ENCODE measurements at places on chromosomes 7 and 10.
A peak's percentile ranks its signal among the peaks of the same experiment; 100 is the strongest.

DNA sequence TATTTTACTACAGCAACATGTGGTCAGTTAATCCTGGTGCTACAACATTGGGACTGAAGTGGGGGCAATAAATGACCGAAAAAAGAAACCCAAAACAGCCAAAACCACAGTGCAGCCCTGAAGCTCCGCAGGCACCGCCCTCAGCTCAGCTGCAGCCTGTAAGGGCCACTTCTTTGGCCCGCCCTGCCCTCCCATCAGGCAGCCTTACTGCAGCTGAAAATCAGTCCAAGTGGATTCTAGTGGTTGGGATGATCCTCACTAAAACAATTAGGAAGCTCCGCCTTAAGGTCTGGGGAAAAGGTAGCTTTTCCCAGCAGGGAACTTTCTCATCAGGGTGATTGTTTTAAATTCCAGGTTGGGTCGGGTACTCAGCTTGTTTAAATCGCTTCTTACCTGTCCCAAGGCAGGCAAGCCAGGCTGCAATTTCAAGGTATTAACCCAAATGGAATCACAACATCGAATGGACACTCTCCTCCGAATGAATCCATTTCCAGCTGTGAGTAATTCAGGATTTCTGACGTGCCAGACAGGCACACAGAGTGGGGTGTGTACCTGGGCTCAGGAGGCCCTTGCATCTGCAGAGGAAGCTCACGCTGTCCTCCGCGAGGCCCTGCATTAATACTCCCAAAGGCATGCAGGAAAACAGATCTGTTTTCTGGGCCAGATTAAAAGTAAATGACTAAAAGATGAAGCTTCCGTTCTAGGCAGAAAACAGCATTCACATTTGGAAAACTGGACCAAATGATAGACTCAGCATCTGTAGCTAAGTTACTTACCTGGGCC, 104.3 kb downstream of the CREB5 start:
- DNase-seq: no peak

DNA sequence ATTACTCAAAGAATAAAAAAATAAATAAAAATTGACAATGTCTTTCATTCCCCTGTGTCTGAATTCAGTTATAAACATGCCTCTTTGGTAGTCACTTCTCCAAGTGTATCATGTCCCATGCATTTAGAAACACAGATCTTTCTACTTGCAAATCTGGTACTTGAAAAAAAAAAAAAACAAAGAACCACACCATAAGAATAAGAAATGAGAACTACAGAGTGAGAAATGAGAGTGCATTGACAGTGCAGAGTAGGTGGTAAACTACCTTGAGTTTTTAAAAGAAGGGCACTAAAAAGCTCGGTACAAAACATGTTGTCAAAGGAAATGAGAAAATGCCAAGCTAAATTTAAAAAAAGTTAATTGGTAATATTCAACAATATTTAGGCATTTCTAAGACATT, 123.0 kb downstream of the GPR85 start:
- no peak for DNase-seq

GRCh38 chr10:75294031-75294437, 58.3 kb upstream of the COMTD1 start:
- no peak for DNase-seq

GRCh38 chr10:48331436-48331835, 25.0 kb downstream of the MAPK8 start:
- DNase-seq: no peak

DNA sequence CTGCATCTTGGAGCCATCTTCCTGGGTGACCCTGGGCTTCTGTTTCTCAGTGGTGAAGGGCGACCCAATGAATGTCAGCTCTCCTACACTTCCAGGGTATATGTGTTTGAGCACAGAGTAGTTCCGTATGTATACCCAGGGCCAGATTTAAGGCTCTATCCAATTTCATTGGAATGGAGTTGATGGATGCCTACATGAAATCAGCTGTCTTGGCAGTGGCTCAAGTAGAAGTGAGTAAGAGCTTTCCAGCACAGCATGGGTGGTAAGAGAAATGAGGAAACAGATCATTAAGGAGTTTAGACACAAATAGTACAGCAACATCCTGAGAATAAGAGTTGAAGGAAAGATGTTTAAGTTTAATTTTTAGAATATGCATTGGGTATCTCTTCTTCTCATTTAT, 433.0 kb downstream of the PAXIP1 start:
- DNase-seq: no peak

DNA sequence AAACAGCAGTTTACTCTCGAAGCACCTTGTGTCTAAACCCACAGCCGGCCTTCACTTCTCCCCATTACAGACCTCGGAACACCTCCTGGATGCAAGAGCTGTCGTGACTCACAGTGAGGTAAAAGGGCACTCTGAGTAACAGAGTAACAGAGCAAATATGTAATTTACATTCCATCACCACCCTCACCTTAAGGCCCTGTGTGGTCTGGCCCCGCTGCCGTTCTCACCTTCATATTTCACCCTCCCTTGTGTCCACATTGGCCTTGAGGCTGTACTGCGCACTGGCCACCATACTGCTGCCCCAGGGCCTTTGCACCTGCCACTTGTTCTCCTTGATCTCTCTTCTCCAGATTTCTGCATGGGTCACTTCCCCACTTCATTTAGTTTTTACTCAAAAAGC, 12.6 kb downstream of the FFAR4 start:
- no peak for DNase-seq

DNA sequence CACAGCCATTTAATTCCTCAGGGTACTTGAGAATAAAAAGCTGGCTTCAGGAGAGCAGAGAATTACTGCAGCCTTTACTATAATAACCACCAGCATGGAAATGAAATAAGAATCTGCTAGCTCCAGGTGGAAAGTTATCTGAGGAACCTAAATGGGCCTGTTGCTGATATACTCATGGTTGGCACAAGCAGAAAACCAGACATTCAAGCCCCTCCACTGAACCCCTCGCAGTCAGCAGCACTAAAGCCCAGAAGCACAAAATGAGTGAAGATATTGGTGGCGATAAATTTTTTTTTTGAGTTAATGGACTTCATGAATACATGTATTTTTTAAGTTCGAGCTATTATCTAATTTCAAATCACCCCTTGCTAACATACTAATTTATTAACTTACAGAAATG, 303.9 kb upstream of the NRP1 start:
- no peak for DNase-seq

GRCh38 chr10:3723766-3724165, 61.2 kb downstream of the KLF6 start:
- DNase-seq: no peak

DNA sequence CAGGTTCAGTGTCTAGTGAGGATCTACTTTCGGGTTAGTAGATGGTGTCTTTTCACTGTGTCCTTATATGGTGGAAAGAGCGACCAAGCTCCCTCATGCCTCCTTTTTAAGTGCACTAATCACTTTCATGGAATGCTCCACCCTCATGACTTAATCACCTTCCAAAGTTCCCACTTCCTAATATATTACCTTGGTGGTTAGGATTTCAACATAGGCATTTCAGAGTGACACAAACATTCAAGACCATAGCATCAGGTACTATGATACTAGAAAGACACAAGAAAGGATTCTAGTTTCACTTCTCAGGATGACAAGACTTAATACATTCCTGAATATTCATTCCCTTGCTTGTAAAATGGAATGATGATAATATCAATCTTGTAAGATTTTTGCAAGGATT, 119.1 kb upstream of the FAM3C start:
- no peak for DNase-seq

DNA sequence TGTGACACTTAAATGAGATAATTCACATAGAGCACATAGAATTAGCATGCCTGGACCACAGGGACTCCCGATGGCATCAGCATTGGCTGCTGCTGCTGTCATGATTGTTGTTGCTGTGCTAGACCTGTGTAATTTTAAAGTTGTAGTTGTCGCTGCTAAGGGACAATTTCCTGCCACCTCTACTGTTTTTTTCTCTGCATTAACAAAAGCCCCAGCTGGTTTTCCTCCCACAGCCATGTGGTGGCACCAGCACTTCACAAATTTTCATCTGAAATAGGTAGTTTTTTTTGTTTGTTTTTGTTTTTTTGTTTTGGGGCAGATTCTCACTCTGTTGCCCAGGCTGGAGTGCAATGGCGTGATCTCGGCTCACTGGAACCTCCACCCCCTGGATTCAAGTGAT, 25.4 kb upstream of the PRXL2A start:
- DNase-seq: peak; percentile 65

- no peak for DNase-seq
Measured at GRCh38 chr10:125694883-125695282, 11.9 kb upstream of the TEX36 start.

GRCh38 chr7:114312649-114313048, 102.0 kb upstream of the FOXP2 start:
- DNase-seq: no peak

GRCh38 chr10:46247808-46248569, 38.8 kb upstream of the ANTXRL start:
- DNase-seq: no peak

DNA sequence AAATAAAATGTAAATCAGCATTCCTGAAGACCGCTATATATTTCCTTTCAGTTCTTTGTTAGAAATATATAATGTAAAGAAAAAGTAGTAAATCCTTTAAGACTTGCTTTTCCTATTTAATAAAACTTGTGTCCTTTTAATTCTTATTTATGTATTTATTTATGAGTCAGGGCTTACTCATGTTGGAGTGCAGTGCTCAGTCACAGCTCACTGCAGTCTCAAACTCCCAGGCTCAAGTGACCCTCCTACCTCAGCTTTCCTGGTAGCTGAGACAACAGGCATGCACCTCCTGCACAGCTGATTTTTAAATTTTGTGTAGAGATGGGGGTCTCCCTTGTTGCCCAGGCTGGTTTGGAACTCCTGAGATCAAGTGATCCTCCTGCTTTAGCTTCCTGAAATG, 724.5 kb downstream of the ANKRD7 start:
- no peak for DNase-seq

- no peak for DNase-seq
Measured at GRCh38 chr10:6395606-6396005, 184.5 kb downstream of the PRKCQ start.

DNA sequence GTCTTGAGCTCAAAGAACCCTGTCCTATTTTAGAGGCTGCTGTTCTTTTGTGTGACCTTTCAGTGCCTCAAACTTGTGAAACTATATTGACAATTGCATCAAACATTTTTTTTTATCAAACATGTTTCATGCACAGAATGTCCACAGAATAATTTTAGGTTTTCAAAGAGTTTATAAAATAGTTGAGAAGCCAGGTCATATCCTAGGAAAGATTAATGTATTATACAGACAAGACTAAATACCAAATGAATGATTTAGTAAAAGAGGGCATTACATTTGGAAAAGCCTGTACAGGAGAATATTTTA, 67.0 kb downstream of the CDK6 start:
- no peak for DNase-seq

- DNase-seq: no peak
Measured at GRCh38 chr7:94003446-94004023, 620 bp downstream of the BET1 start.

DNA sequence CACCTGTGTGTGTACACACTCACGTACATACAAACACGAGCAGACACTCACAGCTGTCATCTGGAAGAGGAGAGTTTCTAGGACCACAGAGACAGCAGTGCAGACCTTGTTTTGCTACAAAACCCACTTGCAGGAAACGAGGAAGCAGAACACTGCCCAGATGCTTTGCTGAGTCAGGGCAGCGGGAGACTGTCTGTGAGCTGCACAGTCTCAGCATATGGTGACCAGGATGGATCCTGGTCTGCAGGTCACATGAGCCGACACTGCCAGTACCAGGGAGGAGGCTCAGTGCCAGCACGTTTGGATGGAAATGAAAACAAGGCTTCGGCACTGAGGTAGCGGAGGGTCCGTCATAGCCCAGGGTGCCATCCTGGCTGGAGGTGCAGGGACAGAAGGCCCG, 117.6 kb upstream of the DPP6 start:
- no peak for DNase-seq

GRCh38 chr7:5620459-5620881, 161.0 kb downstream of the RNF216 start:
- DNase-seq: no peak

- DNase-seq: no peak
Measured at GRCh38 chr10:132061030-132061429, 4.7 kb upstream of the JAKMIP3 start.

- no peak for DNase-seq
Measured at GRCh38 chr7:35697414-35698175, 2.7 kb upstream of the HERPUD2 start.

GRCh38 chr7:50710441-50711154, 72.1 kb downstream of the GRB10 start:
- no peak for DNase-seq

DNA sequence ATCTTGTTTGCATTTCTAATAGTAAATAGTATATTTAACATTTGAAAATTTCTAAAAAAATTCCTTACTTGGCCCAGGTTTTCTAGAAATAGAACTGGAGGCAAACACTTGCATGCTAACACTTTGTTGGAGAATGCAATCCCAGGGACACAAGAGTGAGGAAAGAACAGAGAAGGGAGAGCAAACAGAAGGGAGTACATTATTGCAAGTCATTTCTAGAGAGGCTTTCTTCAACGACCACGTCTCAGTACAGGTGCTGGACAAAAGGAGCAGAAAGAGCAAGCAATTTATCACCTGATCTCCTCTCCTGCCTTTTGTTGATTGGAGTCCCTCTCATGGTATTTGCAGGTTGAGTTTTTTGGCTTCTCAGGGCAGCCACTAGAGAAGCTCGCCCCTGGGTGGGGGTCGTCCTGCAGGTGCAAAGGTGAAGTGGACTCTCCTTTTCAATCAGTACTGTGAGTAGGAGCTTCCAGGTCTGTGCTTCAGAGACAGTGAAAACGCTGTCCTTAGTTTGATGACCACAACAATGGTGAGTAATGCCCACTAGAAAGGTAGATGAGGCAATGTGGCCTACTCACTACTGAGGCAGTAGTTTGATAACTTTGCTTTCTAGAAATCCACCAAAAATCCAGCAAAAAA, 5.2 kb downstream of the CPED1 start:
- no peak for DNase-seq

- DNase-seq: no peak
Measured at GRCh38 chr10:102431452-102432124, 786 bp downstream of the CUEDC2 start.

DNA sequence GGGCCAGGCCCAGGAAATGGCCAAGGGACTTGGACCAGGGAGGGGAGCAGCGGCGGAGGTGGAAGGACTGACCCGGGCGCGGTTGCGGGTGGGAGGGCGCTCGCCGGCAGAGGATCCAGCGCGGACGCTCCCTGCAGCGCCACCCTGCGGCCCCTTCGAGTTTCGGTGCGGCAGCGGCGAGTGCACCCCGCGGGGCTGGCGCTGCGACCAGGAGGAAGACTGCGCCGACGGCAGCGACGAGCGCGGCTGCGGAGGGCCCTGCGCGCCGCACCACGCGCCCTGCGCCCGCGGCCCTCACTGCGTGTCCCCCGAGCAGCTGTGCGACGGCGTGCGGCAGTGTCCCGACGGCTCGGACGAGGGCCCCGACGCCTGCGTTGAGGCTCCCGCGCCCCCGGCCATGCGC, 16.8 kb upstream of the ZNF467 start:
- peak; percentile 71 for DNase-seq

Measured in activated effector memory CD4-positive, alpha-beta T cell treated with anti-CD3 and anti-CD28 coated beads, Interleukin-2, amount 50 U/mL, for 16 hours (primary cell).